NCI-H146 (cell line): ENCODE measurements at places on chromosomes 11 and 22.
A peak's percentile ranks its signal among the peaks of the same experiment; 100 is the strongest.

GRCh38 chr22:41240377-41241132 is at the start of gene CHADL:
Gene CHADL (minus strand): TSS chr22:41240931. CDS start chr22:41240881, 50 bp downstream.
- DNase-seq: no peak

DNA sequence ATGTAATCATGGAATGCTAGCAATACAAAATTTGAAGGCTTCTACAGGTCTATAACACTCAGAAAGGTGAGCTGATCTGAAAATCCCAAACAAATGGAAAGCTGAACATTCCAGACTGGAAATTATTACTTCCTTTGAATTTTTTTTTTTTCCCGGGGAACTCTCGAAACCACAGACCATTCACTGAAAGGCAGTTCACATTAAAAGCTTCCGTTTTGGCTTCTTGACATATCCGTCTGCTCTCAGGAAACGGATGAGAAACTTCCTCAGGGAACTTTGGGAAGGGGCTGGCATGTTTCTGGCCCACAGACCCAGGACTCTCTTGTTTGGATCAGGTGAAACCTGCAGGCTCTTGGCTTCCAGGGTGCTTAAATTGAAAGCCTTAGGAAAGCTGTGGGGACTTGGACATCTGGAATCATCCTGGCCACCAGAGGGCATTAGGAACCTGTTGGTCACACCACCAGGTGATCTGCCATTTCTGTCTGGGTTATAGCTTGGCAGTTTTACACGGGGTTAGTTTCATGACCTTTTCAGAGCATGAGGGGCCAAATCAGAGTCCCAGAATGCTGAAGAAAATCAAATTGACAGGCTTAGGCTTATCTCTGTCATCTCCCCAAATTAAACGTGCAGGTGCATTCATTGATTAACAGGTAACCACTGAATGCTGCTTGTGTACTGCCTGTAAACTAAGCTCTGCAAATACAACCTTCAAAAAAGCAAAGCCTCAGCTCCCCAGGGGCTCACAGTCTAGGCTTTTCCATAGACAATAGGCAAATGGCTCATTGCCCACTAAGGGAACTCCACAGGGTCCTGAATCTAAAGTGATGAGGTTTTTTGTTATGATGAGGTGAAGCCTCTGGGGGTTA is 22.7 kb upstream of the GRAMD1B start:
- DNase-seq: peak; percentile 36

DNA sequence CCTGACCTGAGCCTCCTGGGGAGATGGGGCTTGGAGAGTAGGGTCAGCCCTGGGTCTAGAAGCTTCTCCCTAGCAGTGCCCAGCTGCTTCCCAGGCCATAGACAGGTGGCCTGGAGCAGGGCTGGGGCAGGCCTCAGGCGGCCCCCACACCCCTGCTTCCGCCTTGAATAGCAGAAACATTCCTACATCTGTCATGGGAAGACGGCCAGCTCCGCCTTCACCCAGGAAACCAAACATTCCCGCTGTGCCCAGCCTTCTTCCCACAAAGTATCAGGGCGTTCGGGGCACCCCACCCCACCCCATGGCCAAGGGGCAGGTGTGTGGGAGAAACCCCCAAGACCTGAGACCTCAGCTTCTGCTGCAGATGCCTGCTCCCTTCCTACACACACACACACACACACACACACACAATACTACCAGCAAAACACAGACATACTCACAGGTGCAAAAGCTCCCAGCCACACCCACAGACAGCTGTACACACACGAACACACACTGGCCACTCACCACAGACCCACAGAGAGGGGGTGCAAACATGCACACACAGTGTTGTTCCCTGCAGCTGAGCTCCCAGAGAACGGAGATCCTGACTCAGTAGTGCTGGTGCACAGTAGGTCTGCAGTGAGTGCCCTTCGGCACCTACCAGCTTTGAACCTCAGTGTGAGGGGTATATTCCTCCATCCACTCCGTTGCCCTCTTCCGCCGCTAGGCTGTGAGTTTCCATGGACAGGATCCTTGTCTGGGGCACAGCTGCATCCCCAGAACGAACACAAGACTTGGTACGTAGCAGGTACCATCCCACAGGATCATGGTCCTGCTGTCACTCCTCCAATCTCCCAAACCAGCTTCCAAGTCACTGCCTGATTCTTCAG is 37.4 kb downstream of the PDGFB start:
- peak; percentile 63 for DNase-seq

GRCh38 chr11:44125598-44125997 is 30.1 kb downstream of the EXT2 start:
- DNase-seq: no peak
